ENCODE measurements at places on chromosomes 16 and 17.

DNA sequence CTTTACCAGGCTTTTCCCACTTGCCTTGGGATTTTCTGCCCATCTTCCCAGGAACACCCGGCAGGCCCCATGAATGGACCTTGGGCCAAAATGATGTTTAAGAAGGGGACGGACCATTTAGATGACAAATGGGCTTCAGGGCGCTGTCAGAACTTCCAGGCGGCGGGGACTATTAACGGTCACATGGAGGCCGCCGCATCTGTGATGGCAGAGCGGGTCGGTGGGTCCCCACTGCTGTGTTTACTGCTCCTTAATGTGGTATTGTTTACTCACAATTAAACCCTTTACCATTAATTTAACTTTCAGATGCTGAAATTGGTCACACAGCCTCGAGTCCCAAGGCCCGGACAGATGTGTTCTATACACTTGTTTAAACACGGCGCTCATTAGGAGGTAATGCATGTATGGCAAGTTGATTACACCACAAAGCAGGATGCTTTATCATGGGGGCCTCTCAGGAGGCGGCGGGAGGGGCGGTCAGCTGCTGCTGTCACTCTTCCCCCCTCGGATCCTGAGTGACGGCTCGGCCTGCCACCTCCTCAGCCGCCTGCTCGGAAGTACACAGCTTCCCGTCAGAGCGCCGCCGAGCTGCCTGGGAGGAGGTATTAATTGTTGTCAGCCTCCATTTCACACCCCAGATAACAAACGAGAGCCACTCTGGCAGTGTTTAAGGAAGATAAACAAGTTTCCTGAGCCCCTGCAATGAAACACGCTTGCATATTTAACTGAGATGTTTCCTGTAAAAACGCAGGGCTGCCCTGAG lies 83.9 kb upstream of the IRX3 start:
- DNase-seq, result no peak

DNA sequence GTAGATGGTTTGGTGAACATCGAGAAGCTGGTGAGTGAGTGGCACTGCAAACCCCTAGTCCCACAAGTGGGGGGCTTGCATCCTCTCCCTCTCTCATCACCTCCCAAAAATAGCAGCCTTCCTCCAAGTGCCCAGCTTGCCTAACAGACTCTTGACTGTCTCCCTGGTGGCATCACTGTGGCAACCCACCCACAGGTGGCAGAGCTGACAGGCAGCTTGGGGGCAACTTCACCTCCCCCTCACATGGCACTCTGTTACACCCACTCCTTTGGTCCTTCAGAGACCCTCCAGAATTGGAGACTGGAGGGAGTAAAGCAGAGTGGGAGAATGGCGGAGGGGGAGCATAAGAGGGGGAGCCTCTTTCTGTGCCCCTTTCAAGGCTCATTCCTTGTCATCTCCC lies 15.7 kb downstream of the RAPGEFL1 start:
- no peak for DNase-seq

GRCh38 chr17:48374650-48375230 lies 55.3 kb downstream of the SKAP1 start:
- DNase-seq, result no peak

DNA sequence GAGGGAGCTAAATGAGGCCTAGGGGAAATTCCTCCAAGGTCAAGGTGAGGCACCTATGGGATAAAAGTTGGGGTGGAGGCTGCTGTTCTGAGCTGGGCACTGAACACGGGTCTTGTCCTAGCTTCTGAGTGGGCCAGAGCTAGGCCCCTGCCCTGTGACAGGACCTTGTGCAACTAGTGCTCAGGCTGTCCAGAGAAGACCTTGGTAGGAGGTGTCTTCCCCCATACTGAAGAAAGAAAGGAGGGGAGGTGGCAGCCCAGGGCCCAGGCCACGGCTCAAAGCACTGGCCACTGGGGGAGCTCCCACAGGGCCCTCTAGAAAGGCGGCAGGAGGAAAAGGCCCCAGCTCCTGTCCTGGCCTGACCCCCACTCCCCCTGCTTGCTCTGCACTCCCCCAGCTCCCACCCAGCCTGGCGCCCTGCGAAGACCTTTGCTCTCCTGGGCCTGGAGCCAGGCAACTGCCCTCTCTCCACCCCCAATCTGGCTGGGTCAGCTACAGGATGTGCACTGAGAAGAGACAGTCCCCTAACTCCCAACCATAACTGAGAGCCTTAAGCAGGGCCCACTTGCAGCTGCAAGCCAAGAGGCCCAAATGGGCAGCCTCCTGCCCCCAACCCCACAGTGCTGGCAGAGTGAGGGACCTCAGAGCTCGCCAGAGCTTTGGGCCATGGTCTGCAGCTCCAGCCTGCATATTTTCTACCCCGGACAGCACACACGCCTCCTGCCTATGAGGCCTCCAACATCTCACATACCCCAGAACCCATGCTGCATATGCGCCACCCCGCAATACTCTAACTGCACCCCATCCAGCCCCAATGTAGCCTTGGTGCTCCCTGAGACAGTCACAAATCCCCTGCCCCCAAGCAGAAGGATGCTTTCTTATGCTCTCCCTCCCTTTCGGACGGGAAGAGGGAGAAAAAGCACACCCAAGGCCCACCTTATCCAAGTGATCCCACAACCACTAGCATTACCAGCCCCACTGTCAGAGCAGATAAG lies 15.3 kb downstream of the HSD11B2 start:
- DNase-seq, result no peak

DNA sequence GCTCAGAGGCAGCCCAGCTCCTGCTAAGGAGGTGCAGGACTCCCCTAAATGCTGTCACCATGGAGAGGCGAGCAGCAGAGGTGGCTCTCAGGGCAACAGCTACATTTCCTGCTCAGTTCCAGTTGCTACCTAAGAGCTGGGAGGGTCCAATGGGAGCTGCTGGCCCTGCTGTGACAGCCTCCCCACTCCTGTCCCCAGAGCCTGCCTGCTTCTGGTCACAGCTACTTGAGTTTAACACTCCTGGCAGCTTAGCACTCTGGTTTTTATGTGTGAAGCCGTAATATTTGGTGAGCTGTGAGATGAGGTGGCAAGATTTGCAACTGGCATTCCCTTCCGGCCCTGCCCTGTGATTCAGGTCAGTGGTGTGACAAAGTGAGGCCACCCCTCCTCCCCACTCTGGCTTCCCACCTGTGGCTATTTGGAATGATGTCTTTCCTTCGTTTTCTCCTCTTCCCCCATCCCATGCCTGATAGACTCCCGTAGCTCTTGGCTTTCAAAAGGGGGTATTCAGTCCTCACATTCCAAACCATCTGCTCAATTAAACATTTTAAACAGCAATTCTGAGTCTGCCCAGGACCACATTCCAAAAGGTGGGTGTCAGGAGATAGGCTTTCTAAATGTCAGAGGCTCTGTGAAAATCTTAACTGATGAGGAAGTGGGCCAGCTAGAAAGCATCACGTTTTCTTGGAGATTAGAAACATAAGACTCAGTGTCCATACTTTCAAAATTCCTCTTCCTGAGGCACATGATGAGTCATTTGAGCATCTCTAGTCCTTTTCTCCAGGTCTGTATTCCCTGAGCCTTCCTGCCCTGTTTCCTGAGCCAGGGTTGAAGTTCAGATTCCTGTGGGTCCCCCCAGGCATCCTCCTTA lies 42.6 kb upstream of the SKAP1 start:
- no peak for DNase-seq

DNA sequence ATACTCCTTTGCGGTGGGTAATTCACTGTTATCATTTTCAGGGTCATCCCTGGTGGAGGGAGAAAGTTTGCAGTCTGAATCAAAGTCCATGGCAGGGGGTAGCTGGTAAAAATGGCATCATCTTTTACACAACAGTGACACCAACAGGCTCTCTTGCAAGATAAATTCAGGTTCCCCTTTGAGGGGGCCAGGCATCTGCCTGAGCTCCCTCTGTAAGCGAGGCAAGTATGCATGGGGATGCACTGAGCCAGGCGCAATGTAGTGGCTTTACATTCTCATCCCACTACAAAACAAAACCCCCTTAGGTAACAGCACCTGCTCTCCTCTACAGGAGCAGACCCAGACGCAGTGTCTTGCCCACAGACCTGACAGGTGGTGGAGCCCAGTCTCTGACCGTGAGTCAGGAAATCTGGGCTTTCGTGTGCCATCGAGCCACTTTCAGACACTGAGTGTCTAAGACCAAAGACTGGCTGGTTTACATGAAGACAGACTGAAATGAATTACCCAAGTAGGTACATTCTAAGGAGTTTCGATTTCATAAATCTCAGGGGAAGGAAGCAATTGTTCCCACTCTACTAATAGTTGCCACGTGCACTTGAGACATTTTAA lies 17.7 kb downstream of the LITAFD start:
- DNase-seq, result no peak

GRCh38 chr16:85055493-85056210 lies 28.1 kb downstream of the KIAA0513 start:
- peak; percentile 31 for DNase-seq

DNA sequence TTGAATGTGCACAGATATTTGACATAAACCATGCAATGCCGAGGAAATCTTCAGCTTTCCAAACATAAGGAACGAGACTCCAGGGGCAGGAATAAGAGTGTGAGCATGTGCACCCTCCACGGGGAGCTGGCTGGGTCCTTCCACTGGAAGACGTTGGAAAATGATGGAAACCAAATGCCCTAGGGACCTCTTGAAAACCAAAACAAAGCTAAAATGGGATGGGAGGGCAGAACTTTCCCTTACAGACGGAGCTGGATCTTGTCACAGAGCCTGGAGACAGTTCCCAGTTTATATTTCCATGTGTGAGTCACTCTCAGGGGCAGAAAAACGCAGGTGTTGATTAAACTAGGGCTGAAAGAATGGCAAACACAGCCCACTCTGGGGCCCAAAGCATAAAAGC lies 34.4 kb upstream of the DNAH17 start:
- DNase-seq, result no peak

DNA sequence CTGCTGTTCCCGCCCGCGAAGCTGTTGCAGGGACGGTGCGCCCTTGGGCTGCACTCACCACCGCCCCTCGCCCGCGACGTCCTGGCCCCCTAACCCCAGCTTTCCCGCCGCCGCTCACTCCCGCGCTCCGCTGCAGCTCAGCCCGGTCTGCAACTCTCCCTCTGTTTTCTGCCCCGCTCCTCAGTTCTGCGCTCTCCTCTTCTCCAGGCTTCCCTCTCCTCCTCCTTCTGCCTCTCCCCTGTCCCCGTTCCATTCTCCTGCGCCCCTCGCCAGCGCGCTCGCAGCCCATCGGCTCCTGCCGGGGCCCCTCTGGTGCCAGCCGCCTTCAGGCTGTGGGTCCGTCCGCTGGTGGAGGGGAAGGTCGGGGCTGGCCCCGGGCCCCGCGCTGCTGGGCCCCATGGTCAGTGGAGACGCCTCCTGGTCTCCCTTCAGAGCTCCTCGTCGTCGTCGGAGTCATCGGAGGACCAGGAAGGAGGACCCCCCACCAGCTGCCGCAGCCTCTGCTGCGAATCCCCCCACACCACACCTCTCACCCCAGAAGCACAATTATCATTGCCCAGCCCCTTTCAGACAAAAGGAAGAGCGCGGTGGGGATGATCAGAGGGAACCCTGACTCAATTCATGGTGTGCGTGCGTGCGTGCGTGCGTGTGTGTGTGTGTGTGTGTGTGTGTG lies 223.2 kb upstream of the FOXF1 start:
- DNase-seq, result no peak

DNA sequence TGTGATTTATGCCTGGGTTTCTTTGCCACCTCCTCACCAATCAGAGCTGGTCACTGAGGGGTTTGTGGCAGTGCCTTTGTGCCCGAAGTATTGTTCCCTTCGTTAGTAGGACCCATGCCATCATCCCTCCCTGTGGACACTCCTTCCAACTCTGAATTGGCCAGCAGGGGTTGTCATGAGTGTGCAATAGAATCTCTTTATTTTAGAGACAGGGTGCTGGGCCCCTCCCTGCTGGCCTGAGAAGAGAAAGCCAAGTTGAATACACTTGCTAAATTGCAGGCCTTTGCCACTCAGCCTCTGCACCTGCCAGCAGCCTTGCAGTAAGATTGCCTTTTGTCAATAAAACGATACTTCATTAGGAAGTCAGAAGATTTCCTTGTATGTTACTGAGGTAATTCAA lies 40.7 kb upstream of the SLC12A3 start:
- DNase-seq, result no peak

GRCh38 chr16:74320707-74321106 lies 24.1 kb downstream of the PSMD7 start:
- no peak for DNase-seq

GRCh38 chr17:36813357-36813756 lies 123.9 kb upstream of the LHX1 start:
- DNase-seq, result no peak

DNA sequence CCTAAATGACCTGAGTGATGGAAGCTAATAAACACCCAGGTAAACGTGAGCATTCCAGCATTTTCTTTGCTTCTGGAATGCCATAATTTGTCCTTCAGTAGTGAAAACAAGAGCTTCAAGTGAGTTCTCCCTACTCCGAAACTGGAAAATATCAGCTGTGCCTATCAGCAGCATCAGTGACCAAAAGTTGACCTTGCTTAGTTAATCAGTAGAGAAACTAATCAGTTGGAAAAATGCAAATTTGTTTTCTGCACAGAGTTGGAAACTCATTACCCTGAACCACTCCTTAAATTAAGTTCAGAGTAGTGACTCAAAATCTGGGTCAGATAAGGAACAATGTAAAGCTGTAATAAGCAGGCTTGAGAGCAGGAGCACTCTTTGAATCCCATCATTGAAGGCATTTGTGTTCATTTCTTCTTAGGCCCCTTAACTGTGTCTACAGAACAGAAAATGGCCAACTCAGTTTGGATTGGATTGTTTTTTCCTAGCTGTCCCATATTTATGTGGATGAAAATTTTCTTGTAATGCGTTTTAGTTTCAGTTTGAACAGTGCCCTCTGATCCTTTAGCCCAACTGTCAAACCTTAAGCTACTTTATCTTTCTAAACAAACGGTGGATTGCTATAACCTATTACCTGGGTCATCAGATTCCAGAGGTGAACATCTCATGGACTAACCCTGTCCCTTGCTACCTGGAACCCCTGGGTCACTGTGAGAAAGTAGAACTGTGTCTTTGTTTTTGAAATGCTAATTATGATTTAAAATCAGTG lies 290.4 kb downstream of the TOX3 start:
- DNase-seq, result no peak

DNA sequence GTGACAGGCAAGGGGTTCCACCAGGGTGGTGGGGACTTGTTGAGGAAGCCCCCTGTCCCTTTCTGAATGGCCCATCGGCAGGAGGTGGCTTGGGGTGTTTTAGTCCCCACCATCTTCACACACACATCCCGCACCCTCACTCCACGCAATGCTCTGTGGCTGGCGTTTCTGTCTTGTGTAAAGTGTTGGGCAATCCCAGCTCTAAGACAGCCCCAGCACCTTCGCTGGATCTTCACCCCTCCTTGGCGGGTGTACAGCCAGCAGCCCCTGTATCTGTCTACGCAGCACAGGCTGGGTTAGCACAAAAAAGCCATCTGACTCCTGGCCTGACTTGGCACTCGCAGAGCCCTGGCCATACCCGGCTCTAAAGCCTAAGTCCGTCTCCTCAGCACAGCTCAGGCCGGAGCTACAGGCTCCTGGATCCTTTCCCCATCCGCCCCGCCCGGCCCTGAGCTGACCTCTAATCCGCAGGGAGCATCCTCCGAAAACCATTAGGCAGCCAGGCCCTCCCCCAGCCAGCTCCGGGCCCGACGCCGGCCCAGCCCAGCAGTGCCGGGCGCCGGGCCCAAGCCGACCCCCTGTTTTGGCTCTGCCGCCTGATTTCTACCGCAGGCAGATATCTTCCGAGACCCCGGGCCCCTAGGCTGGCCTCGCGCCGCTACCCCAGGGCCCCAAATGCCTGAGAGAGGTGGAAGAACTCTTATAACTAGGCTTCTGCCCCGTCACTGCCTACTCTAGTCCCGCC lies 42.4 kb upstream of the TAC4 start:
- no peak for DNase-seq

- no peak for DNase-seq
These were observed 6.6 kb downstream of the CYGB start for GRCh38 chr17:76530811-76531485.
